H1 (cell line): ENCODE measurements at places on chromosomes 16 and 17. TPM values are rescaled to one million over a fixed set of nuclear protein-coding genes. Genes with fewer than 3 reads are reported as not detected.
A peak's percentile ranks its signal among the peaks of the same experiment; 100 is the strongest.

GRCh38 chr16:88437367-88437964 is 15.6 kb upstream of the ZFPM1 start:
- no peak overlapping the region for H3K27ac ChIP-seq
- DNase-seq = peak; percentile 44
- no peaks in the 10 kb centered on the region; the same call in 1 of the 2 replicates for H3K4me1 ChIP-seq
- no peaks in the 10 kb centered on the region for H3K36me3 ChIP-seq
- no peak overlapping the region for H3K4me3 ChIP-seq

- DNase-seq = no peak
- H3K36me3 ChIP-seq = no peaks in the 10 kb centered on the region
- H3K27me3 ChIP-seq = no peaks in the 10 kb centered on the region
- no peak overlapping the region for H3K4me3 ChIP-seq
- H3K27ac ChIP-seq = no peak overlapping the region
- no peaks in the 10 kb centered on the region for H3K4me1 ChIP-seq
Measured at GRCh38 chr17:81067391-81067811, 32.5 kb downstream of the BAIAP2 start.

MAP2K4 gene
- total RNA-seq = 37.3 and 39.1 TPM in 2 replicates

KRT14 gene
- not detected in 2 replicates for total RNA-seq

DNA sequence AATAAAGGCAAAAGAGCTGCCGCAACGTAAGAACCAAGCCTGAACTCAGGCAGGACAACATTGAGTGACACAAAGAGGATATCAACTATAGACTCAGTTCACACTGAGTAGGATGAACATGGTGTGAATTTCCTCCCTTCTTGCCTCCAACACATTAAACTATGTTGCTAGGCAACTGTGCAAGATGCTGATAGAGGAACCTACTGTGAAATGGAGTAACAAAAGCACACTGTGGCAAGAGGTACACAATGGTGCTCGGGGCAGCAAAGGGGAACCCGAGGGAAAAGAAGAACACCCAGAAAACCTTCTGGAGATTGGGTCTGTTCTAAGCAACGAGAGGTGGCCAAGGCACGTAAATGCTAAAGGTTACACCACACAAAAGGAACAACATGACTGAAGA is 34.1 kb downstream of the GRB2 start:
- no peaks in the 10 kb centered on the region for H3K27me3 ChIP-seq
- H3K4me3 ChIP-seq = no peak overlapping the region
- H3K27ac ChIP-seq = no peak overlapping the region
- DNase-seq = no peak
- no peaks in the 10 kb centered on the region; the same call in 1 of the 2 replicates for H3K4me1 ChIP-seq

GRCh38 chr17:45302649-45303173 is 14.1 kb downstream of the MAP3K14 start:
- H3K4me1 ChIP-seq = no peaks in the 10 kb centered on the region; the same call in 1 of the 2 replicates
- H3K4me3 ChIP-seq = no peak overlapping the region

DNA sequence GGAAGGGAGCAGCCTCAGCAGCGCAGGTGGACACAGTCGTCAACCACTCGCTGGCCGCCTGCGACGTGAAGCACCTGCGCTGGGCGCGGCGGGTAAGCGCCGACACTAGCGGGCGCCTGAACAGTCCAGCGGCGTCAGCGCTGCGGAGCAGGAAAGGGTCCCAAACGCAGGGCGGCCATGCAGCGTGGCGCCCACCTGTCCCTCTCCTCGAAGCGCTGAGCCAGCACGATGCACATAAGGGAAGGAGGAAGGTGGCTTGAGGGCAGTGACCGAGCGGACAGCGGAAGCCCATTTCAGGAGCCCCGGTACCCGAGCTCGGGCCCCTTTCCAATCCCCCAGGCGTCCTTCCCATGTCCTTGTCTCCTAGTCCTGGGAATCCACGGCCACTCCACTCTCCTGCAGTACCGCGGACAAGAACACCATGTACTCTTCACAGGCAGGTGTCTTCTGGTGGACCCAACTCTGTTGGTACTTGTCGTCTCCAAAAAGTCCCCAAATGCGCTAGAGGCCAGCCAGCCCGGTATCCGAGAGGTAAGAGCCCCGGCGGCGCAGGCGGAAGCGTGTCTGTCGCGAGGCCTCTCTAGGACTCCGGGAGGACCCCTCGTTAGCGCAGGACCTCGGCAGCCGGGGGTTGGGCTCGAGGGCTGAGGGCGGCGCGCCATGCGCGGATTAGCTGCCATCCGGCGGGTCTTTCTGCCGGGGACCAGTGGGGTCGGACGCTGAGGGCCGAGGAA is 14.4 kb downstream of the ZNF232 start:
- peak overlapping the region; percentile 61 for H3K4me3 ChIP-seq
- DNase-seq = peak; percentile 69
- peaks cover 15% of the 10 kb centered on the region for H3K27me3 ChIP-seq

CFAP119 gene
- total RNA-seq = 5.2 and 6.0 TPM in 2 replicates

DOC2A gene
- 10.3 and 13.9 TPM in 2 replicates for total RNA-seq

APRT gene
- total RNA-seq = 221 and 244 TPM in 2 replicates

GRCh38 chr17:74805591-74805991 is 29.4 kb upstream of the NAT9 start:
- no peak overlapping the region for H3K4me3 ChIP-seq
- H3K27ac ChIP-seq = no peak overlapping the region
- no peak for DNase-seq
- no peaks in the 10 kb centered on the region; the same call in 1 of the 2 replicates for H3K27me3 ChIP-seq
- no peaks in the 10 kb centered on the region; the same call in 1 of the 2 replicates for H3K36me3 ChIP-seq

DNA sequence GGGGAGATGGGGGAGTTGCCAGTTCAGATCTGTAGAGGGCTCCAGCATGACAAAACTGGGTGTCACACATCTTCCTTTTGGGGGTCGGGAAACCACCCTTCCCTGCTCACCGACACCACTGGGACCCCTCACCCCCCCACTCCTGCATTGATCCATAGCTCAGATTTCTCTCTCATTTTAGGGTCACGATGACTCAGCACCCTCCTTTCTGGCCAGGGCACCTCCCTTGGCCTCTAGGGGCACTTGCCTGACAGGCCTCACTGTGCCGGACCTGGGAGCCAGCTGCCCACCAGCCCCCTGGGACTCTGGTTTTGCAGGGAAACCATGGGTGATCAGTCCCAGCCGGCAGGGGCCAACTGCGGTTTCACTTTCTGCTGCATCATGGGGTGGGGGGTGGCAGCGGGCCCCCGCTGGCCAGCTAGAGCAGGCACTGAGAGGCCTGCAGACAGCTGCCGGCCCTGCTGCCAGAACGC is 239.4 kb downstream of the MRTFB start:
- peak overlapping the region; percentile 63; the same call in 1 of the 2 replicates for H3K27ac ChIP-seq
- no peaks in the 10 kb centered on the region for H3K36me3 ChIP-seq
- no peak overlapping the region for H3K4me3 ChIP-seq
- H3K27me3 ChIP-seq = no peaks in the 10 kb centered on the region
- H3K4me1 ChIP-seq = peaks cover 37% of the 10 kb centered on the region

CDIP1 gene
- 73.7 and 76.3 TPM in 2 replicates for total RNA-seq

AHSP gene
- total RNA-seq = 0.91 and 1.4 TPM in 2 replicates

DNA sequence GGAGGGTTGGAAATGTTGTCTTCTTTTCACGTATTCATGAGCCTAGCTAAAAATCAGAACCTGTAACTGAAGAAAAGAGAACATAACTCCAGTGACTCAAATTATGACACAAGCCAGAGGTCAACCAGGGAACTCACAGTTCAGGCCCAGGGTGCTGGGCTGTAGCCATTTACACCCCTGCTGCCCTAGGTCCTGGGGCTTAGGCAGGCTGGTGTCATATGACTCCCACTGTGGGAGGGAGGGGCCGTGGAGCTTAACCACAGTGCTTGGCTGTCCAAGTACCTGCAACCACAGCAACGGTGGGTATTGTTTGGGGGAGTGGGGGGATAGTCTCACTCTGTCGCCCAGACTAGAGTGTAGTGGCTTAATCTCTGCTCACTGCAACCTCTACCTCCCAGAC is 71.1 kb upstream of the AMZ2 start:
- no peak overlapping the region for H3K4me3 ChIP-seq
- no peaks in the 10 kb centered on the region for H3K27me3 ChIP-seq
- no peak overlapping the region for H3K27ac ChIP-seq
- no peaks in the 10 kb centered on the region for H3K36me3 ChIP-seq

DNA sequence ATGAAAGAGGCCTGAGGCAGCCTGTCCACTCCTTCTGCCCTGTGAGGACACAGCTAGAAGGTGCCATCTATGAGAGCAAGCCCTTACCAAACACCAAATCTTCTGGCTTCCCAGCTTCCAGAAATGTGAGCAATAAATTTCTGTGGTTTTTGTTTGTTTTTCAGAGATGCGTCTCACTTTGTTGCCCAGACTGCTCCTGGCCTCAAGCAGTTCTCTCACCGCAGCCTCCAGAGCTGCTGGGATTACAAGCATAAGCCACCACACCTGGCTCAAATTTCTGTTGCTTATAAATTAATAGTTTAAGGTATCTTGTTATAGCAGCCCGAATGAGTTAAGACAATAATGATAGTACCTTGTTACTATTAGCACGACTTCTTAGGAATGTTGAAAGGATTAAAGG is 12.5 kb upstream of the SLC16A11 start:
- no peak overlapping the region for H3K4me3 ChIP-seq
- H3K27ac ChIP-seq = no peak overlapping the region
- H3K4me1 ChIP-seq = no peaks in the 10 kb centered on the region
- H3K36me3 ChIP-seq = no peaks in the 10 kb centered on the region

DNA sequence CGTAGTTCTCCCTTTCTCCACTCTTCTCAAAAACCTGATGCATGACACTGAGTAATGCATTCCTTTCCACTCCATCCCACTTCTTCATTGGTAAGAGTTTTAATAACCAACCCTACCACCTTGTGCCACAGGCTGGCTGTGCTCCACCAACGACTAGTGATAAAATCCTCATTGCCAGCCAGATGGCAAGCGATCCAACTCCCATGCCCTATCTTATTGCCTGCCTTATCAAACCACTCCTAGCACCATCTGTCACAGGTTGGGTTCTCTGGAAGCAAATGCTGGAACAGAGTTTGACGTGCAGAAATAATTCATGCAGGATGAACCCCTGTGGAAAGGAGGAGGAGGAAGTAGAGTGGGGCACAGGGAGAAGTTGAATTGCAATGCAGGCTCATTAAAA is 99.5 kb downstream of the CHD9NB start:
- no peak overlapping the region for H3K27ac ChIP-seq
- no peaks in the 10 kb centered on the region for H3K36me3 ChIP-seq
- no peaks in the 10 kb centered on the region for H3K27me3 ChIP-seq
- no peak overlapping the region for H3K4me3 ChIP-seq
- H3K4me1 ChIP-seq = no peaks in the 10 kb centered on the region
- DNase-seq = no peak

DNA sequence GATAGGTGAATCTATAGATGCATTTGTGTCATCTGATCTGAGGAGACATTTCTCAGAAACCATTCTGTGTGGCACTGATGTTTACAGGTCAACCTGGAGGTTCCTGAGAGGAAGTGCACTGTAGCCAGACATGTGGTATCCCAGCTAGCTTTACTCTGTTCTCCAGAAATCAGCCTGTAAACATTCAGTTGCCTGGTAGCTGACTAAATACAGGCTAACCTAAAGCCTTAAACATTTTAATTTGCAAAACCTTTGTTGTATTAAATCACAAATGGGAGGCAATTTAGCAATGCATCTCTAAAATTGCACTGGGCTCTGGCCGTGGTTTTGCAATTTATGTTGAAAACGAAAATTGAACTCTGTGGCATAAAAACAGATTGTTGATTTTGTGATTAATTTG is 207.6 kb downstream of the FTO start:
- no peaks in the 10 kb centered on the region for H3K36me3 ChIP-seq
- H3K27ac ChIP-seq = no peak overlapping the region
- H3K27me3 ChIP-seq = no peaks in the 10 kb centered on the region
- H3K4me1 ChIP-seq = peaks cover 7% of the 10 kb centered on the region; the same call in 1 of the 2 replicates
- no peak for DNase-seq

GJD3 gene
- total RNA-seq = 1.4 and 1.9 TPM in 2 replicates

DNA sequence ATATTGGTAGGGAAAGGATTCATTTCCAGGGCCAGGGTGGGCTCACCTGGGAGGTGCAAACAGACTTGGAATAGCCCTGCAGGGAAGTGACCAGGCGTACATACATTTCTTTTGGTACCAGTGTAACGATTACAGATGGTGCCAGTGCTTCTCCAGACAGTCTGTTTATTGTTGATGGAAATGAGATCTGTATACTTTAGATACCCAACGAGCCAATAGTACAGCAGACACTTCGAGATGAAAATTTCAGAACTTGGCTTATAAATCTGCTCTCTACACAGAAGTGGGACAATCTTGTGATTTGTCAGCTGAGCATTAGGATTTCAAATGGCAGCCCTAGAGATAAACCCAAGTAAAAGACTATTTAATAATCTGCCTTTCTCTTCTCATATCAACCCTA is 57.9 kb downstream of the HS3ST2 start:
- no peak overlapping the region for H3K27ac ChIP-seq
- no peaks in the 10 kb centered on the region for H3K36me3 ChIP-seq
- no peak overlapping the region for H3K4me3 ChIP-seq
- DNase-seq = no peak
- no peaks in the 10 kb centered on the region for H3K27me3 ChIP-seq

TP53TG3D gene
- total RNA-seq = not detected in 2 replicates

GRCh38 chr17:59761385-59762048 is 54.1 kb downstream of the VMP1 start:
- no peaks in the 10 kb centered on the region for H3K36me3 ChIP-seq
- H3K4me3 ChIP-seq = no peak overlapping the region
- no peaks in the 10 kb centered on the region for H3K4me1 ChIP-seq

WFDC1 gene
- 1.1 and 1.6 TPM in 2 replicates for total RNA-seq

UBALD1 gene
- 52.2 and 62.0 TPM in 2 replicates for total RNA-seq

DNA sequence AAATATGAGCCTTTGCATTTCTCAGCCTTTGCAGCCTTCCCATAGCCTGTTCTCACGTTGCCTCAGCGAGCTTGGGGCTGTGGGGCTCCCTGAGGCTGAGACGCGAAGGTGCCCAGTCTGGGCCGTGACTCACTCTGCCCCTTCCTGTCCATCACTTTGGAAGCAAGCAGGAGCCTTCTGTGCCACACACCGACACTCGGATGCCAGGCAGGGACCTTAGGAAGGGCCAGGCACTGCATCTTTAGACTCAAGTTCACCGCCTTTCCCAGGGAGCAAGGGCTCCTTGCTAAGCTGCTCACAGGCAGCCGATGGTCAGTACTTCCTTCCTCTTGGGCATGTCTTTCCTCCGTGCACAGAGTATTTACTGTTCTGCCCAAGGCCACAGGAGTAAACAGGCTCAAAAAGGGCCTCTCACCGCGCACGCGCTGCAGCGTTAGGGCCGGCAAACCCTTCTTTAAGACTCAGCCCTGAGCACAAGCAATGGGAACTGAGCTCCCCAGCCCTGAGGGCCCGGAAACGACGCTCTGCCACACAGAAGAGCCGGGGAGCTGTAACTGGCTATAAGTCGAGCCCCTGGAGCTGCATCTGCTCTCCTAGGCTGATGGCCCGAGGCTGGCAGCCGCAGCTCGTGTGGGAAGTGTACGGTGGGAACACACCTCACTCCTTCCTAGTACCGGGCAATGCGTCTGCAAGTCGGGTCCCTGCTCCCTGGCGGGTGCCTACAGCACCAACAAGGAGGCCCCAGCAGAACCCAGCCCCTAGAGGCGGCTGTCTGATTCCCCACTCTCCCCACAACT is 7.2 kb downstream of the TIMM22 start:
- H3K4me3 ChIP-seq = no peak overlapping the region
- H3K36me3 ChIP-seq = peaks cover 14% of the 10 kb centered on the region
- no peaks in the 10 kb centered on the region; the same call in 1 of the 2 replicates for H3K4me1 ChIP-seq
- no peak for DNase-seq

GUCY2D gene
- total RNA-seq = 0.48 and 0.59 TPM in 2 replicates

GRCh38 chr16:59783191-59783590 is 1049.1 kb upstream of the GOT2 start:
- no peak overlapping the region for H3K27ac ChIP-seq
- H3K27me3 ChIP-seq = no peaks in the 10 kb centered on the region
- no peaks in the 10 kb centered on the region for H3K36me3 ChIP-seq
- no peak overlapping the region for H3K4me3 ChIP-seq
- DNase-seq = no peak
- H3K4me1 ChIP-seq = no peaks in the 10 kb centered on the region
